ENCODE measurements at places on chromosomes 3 and 15. TPM values are rescaled to one million over a fixed set of nuclear protein-coding genes. Genes with fewer than 3 reads are reported as not detected.

DNA sequence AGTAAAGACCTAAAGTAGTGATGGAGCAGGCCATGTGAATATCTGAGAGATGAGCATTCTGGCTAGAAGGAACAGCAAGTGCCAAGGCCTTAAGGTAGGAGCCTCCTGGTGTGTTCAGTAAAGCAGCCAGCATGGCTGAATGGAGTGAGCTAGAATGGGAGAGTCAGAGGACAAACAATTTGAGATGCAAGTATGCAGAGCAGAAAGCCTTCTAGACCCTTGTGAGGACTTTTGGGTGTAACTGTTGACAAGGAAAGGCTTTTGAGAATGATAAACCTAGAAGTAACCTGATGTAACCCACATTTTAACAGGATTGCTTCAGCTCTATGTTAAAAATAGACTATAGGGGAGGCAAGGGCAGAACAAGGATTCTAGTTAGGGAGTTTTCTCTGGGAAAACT is 14.8 kb upstream of the RNF7 start:
- peaks cover 12% of the 10 kb centered on the region for H3K27me3 ChIP-seq
- H3K4me3 ChIP-seq: no peak overlapping the region
- no peak for DNase-seq
- H3K27ac ChIP-seq: no peak overlapping the region

GRCh38 chr3:174444391-174444790 is 414.7 kb upstream of the NAALADL2 start:
- DNase-seq: no peak
- H3K4me3 ChIP-seq: no peak overlapping the region
- peaks cover 11% of the 10 kb centered on the region for H3K4me1 ChIP-seq
- no peak overlapping the region for H3K27ac ChIP-seq
- no peaks in the 10 kb centered on the region for H3K36me3 ChIP-seq
- H3K27me3 ChIP-seq: peaks cover 17% of the 10 kb centered on the region

DNA sequence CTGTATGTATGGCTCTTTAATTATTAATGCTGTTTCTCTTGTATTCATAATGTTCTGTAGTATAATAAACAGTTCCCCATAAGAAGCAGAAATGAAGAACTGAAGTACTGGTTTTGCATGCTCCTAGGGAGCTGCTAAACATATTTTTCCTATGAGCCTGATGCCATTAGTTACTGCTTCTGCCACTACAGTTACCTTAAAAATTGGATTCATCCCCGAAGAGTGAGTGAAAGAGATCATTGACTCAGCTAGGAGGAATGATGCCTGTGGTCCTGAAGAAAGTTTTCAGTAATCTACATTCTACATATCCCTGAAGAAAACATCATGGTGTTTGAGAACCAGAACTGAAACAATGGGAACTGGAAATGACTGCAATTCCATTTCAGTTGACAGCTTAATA is 37.1 kb upstream of the ST3GAL6 start:
- H3K4me1 ChIP-seq: no peaks in the 10 kb centered on the region
- no peaks in the 10 kb centered on the region for H3K36me3 ChIP-seq
- H3K27me3 ChIP-seq: peaks cover 29% of the 10 kb centered on the region
- no peak overlapping the region for H3K4me3 ChIP-seq

GRCh38 chr3:45985532-45986302 is 9.9 kb downstream of the FYCO1 start:
- H3K36me3 ChIP-seq: peaks cover 75% of the 10 kb centered on the region
- peak overlapping the region; percentile 44 for H3K27ac ChIP-seq

Gene CADM2
- total RNA-seq: not detected

Gene MB21D2
- total RNA-seq: 17.7 TPM
